ENCODE measurements at places on chromosomes 16 and 17.

GRCh38 chr16:63372815-63373214, 1336.6 kb upstream of the CDH8 start:
- H3K27me3 ChIP-seq, result no peaks in the 10 kb centered on the region
- H3K4me1 ChIP-seq, result no peaks in the 10 kb centered on the region
- no peak overlapping the region for H3K27ac ChIP-seq
- H3K36me3 ChIP-seq, result no peaks in the 10 kb centered on the region
- H3K4me3 ChIP-seq, result no peak overlapping the region

DNA sequence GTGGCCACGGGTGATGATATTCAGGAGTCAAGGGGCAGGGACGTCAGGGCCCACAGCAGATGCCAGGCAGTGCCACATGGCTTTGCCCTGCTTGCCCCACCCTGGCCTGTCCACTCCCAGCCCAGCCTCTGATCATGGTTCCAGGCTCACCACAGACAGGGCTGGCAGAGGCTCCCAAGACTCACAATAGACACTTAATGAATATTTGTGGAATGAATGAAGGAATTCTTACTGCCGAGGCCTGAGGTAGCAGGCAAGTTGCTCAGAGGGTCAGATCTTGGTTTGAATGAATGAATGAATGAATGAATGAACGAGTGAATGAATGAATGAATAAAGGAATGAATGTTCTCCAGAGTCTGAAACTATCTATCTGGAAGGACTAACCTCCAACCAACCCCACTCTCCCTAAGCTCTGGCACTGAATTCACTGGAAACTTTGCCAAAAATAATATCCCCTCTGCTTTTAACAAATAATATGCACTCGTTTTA, 60.9 kb downstream of the RAI1 start:
- H3K27me3 ChIP-seq, result no peaks in the 10 kb centered on the region
- no peaks in the 10 kb centered on the region for H3K36me3 ChIP-seq
- H3K27ac ChIP-seq, result no peak overlapping the region
- no peak for DNase-seq

DNA sequence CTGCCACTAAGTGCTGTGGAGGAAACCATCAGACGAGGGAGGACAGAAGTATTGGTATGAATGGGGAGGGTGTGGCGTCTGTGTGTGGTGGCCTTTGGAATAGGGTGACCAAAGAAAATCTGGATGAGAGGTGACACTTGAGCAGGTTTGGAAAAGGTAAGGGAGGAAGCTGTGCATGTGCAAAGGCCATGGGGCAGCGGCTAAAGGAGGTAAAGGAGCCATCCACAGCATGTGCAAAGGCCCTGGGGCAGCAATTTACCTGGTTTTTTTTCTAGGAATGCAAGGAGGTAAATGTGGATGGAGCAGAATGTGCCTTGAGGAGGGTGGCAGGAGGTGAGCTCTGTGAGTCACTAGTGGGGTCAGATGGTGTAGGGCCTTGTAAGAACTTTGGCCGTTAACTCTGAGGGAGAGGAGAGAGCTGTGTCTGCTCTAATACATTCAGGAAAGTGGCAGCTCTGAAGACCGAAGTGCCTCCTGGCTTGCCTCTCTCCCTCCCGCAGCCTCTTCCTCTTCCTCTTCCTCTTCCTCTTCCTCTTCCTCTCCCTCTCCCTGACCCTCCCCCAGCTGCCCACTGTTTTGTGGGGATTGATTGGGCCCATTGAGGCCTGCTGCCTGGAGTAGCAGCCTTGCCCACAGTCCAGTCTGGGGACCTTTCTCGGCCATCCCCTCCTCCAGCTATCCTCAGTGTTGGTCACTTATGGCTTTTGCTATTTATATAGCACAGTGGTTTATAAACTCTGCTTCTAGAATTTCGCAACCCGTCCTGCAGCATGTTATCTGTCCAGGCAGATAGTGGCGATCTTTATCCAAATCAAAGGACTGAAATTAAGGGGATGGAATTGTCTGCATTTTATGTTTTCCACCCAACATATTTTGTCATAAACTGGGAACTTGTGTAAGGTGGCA, 38.7 kb downstream of the CMIP start:
- no peaks in the 10 kb centered on the region for H3K36me3 ChIP-seq
- DNase-seq, result no peak
- H3K27ac ChIP-seq, result no peak overlapping the region
- no peak overlapping the region for H3K4me3 ChIP-seq

DNA sequence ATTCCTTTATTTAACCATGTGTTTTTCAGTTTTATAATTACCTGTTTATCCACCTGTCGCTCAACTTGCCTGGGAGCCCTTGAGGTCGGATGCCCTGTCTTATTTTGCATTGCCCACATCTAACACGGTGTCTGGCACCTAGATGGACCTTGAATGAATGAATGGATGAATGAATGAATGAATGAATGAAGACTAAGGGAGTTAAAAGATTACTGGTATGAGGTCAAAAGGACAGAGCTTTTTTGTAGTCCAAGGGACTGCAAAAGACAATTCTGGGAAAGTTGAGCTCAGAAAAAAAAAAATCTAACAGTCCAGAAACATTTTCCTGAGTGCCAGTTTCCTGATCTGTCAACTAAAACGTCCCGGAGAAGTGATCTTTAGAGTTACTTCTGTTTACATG, 244.6 kb upstream of the MYOCD start:
- no peaks in the 10 kb centered on the region for H3K27me3 ChIP-seq
- no peaks in the 10 kb centered on the region for H3K36me3 ChIP-seq
- no peak overlapping the region for H3K27ac ChIP-seq
- no peaks in the 10 kb centered on the region for H3K4me1 ChIP-seq
- no peak overlapping the region for H3K4me3 ChIP-seq

DNA sequence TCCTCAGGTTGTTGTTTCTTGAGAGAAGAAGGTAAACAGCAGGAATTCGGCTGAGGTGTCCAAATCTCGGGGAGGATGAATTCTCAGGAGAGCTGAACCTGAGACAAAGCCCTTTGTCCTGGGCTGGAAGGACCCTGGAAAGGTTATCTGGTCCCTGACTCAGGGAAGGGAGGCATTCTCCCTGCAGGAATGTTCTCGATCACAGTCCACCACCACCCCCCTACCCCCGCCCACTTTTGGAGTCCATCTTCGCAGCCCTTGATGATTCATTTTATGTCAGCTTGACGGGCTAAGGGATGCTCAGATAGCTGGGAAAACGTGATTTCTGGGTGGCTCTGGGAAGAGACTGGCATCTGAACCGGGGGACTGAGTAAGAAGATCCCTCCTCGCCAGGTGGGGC, 1.4 kb upstream of the CEP295NL start:
- no peak overlapping the region for H3K4me3 ChIP-seq
- DNase-seq, result no peak
- H3K4me1 ChIP-seq, result peaks cover 20% of the 10 kb centered on the region
- H3K27me3 ChIP-seq, result no peaks in the 10 kb centered on the region
- H3K36me3 ChIP-seq, result peaks cover 3% of the 10 kb centered on the region

- peaks cover 20% of the 10 kb centered on the region for H3K4me1 ChIP-seq
- no peak for DNase-seq
- no peaks in the 10 kb centered on the region for H3K27me3 ChIP-seq
- H3K4me3 ChIP-seq, result no peak overlapping the region
- no peaks in the 10 kb centered on the region for H3K36me3 ChIP-seq
- H3K27ac ChIP-seq, result no peak overlapping the region
Observed at GRCh38 chr16:71384073-71384724, 25.7 kb downstream of the CALB2 start.
